Amniotic stem cell (primary cell): ENCODE measurements at places on chromosomes 6 and 20.

DNA sequence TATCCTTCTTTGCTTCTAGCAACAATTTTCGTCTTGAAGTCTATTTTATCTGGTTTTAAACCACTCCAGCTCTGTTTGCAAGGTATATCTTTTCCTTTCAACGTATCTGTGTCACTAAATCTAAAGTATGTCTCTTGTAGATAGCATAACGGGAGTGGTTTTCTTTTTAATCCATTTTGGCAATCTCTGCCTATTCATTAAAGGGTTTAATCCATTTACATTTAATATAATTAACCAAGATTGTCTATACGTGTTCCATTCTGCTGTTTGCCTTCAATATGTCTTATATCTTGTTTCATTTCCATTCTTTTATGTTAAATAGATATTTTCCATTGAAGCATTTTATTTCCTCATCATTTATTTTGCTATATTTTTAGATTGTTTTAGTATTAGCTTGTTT lies 587.9 kb downstream of the C6orf118 start:
- no peak for DNase-seq

GRCh38 chr6:104796031-104796785 lies 63.5 kb downstream of the HACE1 start:
- DNase-seq, result no peak

DNA sequence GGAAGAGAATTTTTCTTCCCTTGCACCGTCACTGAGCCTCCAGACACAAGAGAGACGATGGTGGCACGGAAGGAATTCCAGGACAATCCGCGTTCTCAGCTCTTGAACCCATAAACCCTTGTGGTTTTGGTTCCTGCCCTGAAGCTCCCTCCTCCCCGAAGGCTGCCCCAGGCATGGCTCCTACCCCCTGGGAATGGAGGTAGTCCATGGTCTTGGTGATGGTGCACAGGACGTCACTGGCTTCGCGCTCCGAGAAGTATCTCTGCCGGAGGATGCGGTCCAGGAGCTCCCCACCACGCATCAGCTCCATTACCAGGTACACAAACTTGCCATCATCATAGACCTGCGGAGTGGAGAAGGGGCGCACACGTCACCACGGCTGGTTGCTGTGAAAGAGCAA lies 47.5 kb upstream of the MPC1 start:
- no peak for DNase-seq

DNA sequence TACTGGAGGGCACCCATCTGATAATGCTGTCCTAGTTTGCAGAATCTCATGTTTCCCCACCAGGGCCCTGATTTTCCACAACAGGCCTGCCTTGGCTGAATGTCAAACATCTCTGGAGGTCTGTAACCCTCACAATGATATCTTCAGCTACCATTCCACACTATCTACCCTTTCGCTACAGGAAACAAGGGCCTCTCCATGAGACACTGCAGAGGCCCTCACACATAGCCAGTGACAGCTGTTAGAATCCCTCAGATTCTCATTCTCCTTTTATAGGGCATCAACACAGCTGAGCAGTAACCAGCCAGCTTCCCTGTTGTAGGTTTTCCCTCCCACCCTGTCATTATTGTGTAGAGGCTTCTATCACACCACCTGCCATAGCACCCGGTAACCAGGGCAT lies 29.6 kb upstream of the MICB start:
- DNase-seq, result no peak

DNA sequence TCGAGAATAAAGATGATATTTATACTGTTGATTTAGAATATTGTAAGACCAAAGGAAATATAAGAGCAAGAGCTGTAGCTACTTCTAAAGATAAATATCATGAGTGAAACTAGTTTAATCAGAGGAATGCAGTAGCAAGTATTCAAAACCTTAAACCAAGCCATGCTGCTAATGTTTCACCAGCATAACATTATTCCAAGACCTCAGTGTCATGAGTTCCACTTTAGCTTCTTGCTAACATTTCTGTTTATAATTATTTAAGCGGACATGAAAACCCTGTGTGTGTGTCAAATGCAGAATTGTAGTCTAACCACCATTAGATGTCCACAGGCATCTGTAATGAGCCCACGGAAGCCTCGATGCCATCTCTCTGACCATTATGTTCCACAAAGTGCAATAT lies 752.6 kb upstream of the MARCKS start:
- DNase-seq, result no peak
